ENCODE measurements at places on chromosomes 6 and 20. TPM values are rescaled to one million over a fixed set of nuclear protein-coding genes. Genes with fewer than 3 reads are reported as not detected.

- no peak for DNase-seq
Observed at GRCh38 chr6:144855812-144856531, 570.8 kb downstream of the UTRN start.

- no peak for DNase-seq
Observed at GRCh38 chr6:119152187-119152586, 73.7 kb upstream of the FAM184A start.

Gene PROKR2
- total RNA-seq: not detected

GRCh38 chr20:60121903-60122302 lies 163.7 kb downstream of the CDH26 start:
- DNase-seq: no peak

DNA sequence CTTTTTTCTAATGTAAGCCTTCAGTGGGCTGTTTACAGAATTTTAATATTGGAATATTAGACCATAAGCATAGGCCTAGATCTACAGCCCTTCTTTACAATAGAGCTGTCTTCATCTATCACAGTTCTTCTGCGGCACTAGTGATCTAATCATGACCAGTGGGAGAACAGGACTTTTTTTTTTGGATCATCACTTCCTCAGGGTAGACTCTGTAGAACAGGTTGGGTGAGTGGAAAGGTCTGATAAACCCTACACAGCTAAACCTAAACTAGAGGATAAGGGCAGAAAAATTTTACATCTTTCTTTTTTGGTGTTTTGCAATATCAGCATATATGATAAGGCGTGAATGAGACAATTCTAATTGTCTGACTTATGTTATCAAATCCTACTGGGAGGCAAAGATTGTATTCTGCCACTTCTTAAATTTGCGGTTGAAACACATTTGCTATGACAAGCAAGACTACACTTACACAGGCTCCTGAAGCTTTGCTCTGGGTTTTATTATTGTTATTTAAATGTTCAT lies 52.2 kb downstream of the GOPC start:
- DNase-seq: no peak

GRCh38 chr6:37492236-37492972 lies 7.3 kb downstream of the CCDC167 start:
- DNase-seq: no peak

GRCh38 chr6:81736428-81736827 lies 16.1 kb downstream of the TENT5A start:
- no peak for DNase-seq

- no peak for DNase-seq
Observed at GRCh38 chr20:48395816-48396546, 431.8 kb downstream of the PREX1 start.

Gene ETV7
- 0.99 TPM for total RNA-seq

Gene BPIFB2
- not detected for total RNA-seq

Gene TRDN
- 0.51 TPM for total RNA-seq

GRCh38 chr20:44707018-44707579 lies 8.1 kb upstream of the CCN5 start:
- no peak for DNase-seq

DNA sequence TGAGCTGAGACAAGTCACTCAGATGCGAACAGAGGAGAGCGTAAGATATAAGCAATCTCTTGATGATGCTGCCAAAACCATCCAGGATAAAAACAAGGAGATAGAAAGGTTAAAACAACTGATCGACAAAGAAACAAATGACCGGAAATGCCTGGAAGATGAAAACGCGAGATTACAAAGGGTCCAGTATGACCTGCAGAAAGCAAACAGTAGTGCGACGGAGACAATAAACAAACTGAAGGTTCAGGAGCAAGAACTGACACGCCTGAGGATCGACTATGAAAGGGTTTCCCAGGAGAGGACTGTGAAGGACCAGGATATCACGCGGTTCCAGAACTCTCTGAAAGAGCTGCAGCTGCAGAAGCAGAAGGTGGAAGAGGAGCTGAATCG lies 9.5 kb upstream of the SNRNP48 start:
- no peak for DNase-seq

DNA sequence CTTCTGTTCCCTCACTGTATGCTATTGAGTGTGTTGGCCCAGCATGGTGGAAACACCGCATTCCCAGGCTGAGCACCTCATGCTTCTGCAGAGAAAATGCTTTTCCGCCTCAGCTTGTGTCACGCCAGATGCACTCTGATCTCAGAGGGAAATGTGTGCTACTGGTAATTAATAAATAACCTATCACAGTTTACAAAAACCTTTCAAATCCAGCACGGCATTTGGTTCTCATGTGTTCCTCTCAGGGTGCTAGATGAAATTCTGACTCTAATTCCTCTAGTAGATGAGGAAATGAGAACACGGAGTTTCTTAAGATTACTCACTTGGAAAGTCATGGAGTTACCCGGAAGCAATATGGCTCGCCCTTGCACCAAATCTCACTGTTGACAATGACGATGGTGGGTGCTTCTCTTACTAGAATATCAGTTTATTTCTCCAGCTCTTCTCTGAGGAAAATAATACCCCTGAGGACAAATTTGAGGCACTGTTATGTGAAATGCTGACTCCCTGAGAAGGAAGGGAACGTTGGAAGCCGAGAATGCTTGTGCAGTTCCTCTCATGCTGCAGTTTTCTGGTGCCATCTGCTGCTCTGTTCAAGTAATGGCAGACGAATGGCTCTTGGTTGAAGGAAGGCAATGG lies 116.6 kb downstream of the RNF144B start:
- DNase-seq: peak; percentile 73

DNA sequence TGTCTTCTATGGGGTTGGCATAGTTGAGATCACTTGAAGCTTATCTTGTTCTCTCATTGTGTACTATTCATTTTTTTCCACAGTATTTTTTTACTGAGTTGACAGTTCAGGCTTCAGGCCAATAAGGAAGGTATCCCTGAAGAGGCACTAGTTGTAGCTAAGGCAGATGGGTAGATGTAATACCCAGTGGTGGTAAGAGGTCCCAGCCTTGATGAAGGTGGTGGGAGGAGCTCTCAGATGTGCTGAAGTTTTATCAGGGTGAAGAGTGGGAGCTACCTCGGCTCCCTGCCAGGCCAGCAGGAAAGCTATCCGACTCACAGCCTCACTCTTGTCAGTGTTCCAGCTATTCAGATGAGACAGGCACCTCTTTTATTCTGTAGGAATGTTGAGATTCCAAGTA lies 87.7 kb upstream of the UFL1 start:
- DNase-seq: no peak

Gene OLIG3
- not detected for total RNA-seq

DNA sequence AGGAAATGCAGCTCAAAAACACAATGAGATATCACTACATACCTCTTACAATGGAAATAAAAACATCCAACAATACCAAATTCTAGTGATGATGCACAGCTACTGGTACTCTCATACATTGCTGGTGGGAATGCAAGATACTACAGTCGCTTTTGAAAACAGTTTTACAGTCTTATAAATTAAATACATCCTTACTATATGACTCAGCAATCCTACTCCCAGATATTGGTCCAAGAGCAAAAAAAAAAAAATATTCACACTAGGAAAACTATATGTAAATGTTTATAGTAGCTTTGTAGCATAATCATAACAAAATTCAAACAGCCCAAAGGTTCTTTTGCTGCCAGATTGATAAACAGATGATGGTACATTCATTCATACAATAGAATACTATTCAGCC lies 217.4 kb upstream of the FAM83B start:
- DNase-seq: no peak

- DNase-seq: no peak
Observed at GRCh38 chr6:55659304-55659703, 80.3 kb upstream of the HMGCLL1 start.

- DNase-seq: no peak
Observed at GRCh38 chr6:49519660-49520059, 19.9 kb downstream of the GLYATL3 start.

DNA sequence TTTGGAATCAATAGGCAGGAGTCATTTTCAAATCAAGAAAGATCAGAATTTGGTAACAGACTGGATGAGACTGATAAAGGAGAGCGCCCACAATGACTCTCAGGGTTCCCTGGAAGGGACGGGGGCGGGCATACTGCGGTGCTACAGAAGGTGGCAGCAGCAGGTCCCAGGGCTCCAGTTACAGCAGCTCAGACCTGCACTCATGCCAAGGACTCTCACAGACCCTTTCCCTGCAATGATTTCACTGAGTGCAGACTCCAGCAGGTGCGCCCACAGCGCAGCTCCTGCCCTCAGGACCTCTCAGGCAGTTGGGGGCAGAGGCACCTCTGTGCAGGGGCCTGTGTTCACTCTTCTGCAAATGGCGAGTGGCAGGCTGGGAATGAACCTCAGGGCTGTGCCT lies 359.8 kb downstream of the ZFAND3 start:
- DNase-seq: no peak

Gene CASP8AP2
- total RNA-seq: 5.1 TPM

- DNase-seq: no peak
Observed at GRCh38 chr6:6596529-6597328, 8.2 kb downstream of the LY86 start.

- DNase-seq: no peak
Observed at GRCh38 chr6:43451939-43452338, 3.4 kb downstream of the DLK2 start.

- DNase-seq: no peak
Observed at GRCh38 chr6:20334962-20335361, 66.7 kb upstream of the E2F3 start.

Measured in H4 (cell line).